ENCODE measurements at places on chromosomes 5 and 9.

DNA sequence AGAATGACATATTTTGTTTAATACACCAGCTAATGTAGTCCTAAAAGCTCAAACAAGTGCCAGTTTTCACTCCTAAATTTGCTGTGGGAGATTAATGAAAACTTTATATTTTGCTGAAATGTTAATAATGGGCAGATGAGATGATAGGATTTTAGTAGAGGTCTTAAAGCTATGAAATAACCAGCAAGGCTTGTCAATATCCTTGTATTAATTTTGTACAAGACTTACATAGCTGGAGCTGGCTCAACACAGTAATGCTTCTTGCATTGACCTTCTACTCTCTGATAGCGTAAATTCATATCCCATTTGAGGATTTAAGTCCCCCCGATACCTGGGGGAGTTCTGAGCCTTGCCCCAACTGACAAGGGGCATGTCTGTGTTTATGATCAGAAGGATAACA, 219.2 kb downstream of the MAPKAP1 start:
- DNase-seq: no peak

DNA sequence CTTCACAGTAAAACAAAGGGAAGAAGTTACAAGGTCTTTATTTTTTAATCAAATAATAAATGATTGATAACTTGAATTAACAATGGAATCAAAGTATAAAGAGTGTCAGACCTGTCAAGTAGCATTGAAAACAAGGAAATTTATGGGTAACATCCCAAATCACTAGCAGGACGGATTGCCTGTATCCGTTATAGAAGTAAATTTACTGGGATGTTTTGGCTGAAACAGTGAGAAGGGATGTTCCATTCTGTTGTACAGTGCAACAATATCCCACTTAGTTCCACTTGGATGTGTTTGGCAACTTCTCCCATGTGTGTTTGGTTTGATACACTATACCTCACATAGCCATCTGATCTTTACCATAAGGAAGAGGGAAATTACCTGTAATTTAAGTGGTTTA, 421.0 kb upstream of the CHD1 start:
- no peak for DNase-seq

GRCh38 chr9:33452828-33453271, 5.5 kb upstream of the AQP3 start:
- DNase-seq: peak; percentile 84

DNA sequence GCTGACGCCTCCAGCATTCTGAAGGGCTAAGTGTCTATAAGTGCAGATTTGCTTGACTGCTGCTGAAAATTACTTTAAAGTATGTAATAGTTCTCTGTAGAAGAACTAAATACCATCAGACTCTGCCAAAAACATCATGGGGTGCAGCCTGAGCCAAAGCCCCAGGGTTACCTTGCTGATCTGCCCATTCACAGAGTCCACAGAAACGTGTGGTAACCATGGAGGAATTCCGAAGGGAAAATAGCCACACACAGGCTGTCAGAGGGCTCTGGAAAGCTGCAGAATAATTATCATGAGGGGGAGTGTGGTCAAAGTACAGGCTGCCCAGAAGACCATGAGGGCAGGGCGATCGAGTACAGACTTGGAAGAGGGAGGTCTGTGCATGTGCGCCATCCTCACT, 36.4 kb downstream of the RETREG1 start:
- no peak for DNase-seq

DNA sequence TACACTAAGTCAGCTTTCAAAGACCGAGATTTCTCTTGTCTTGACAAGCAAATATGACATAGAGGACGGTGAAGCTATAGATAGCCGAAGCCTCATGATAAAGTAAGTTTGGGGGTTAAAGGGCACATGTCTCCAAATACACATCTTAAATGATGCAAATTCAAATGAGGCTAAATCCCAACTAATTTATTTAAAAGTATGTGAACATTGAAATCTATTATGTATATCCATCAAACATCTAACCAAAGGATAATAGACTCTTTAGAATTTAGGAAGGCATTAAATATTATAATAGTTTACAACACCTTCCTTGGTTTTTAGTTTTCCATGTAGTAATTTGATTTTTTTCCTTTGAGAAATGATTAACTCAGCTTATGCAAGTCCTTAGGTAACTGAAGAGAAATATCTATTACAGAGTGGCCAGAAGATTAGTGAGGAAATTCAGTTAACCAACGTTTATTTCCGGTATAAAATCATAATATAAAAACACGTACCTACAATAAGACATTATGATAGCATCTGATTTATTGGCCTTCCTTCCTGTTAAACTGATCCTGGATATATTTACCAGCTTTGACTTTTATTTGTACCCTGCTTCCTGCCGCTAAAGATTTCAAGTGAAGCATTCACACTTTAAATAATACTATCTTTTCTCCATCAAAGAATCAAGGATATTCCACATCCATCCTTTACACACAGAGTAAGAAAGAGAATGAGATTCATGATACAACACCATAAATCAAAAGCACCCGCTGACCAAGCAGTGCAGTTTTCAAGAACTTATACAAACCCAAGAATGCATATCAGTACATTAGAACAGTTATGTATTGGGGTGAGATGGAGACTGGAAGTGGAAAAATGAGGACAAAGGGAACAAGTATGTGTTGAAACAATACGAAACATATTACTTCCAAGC, 31.9 kb upstream of the F2R start:
- no peak for DNase-seq

GRCh38 chr5:34533582-34534522, 122.3 kb upstream of the RAI14 start:
- peak; percentile 18 for DNase-seq

- DNase-seq: peak; percentile 5
Observed at GRCh38 chr9:85522459-85523092, 219.2 kb downstream of the AGTPBP1 start.

DNA sequence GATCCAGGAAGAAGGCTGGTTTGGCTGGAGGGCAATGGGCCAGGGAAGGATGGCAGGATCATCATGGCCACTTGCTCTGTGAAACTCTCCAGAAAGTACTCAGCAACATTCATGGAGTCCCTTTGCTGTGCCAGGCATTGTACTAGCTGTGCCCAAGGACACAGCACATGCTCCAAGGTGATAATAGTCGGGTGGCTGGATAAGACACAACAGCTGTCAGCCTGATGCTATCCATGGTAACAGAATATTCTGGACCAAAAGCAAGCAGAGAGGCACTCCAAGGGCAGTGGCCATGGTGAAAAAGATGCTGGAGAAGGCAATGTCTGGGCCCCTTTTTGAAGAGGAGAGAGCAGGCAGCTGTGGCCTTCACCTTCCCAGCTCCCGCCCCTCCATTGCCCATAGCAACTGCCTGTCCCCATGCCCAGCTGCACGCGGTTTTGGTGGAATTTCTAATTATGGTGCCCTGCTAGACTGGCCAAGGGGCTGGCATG, 113.8 kb upstream of the CPEB4 start:
- no peak for DNase-seq

GRCh38 chr9:106947106-106947900, 84.3 kb downstream of the ZNF462 start:
- DNase-seq: peak; percentile 11

DNA sequence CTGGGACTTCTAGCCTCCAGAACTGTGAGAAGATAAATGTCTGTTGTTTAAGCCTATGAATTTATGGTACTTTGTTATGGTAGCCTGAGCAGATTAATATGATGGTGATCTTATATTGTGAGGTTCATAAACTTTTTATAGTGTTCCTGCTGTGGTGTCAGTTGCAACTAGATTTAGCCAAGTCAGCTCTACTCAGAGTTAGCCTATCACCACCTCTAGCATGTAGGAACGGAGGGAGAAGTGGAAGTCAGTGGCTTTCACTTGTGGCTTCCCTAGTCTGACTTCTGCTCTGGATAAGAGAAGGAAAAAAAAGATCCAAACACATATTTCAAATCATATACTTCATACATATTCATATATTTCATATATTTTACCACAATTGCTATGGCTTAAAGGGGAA, 6.6 kb downstream of the POC5 start:
- no peak for DNase-seq

GRCh38 chr5:79014631-79015030, 29.5 kb upstream of the ARSB start:
- no peak for DNase-seq

GRCh38 chr9:119088002-119088547, 281.2 kb downstream of the BRINP1 start:
- no peak for DNase-seq

DNA sequence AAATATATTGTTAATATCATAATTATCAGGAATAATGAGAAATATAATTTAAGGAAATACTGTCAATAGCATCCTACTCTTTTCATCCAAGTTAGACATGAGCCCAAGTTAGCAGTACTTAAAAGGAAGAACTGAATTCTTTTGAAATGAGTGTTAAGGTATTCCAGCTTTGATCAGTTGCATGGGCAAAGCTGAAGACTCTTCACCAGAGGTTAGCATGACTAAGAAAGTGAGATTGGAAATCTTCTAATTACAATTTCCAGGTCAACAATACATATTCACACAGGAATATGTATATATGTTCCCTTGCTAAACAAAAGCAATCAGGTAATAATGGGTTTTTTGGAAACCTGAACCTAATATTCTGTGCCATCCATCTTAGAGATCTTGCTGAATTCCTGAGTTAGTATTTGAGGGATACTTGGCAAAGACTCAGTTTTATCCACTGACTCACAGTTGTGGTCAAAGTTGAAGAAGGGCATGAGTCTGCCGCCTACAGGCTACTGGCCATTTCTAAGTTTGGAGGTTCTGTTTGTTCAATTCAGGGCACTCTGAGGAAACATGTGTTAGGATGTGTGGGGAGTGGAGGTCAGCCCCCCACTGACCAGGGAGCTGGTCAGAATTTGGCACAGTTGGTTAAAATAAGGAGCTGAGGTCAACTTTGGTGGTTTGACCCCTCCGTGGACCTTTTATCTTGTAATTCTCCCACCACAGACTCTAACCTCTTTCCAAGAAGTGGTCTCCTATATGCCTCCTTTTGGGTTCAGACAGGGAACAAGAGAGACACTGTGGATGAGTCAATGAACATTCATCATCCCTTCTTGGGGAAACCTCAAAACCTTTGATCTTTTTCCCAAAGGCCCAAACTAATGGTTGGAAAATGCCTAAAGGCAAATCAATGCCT, 118.3 kb downstream of the PIK3R1 start:
- DNase-seq: peak; percentile 100

DNA sequence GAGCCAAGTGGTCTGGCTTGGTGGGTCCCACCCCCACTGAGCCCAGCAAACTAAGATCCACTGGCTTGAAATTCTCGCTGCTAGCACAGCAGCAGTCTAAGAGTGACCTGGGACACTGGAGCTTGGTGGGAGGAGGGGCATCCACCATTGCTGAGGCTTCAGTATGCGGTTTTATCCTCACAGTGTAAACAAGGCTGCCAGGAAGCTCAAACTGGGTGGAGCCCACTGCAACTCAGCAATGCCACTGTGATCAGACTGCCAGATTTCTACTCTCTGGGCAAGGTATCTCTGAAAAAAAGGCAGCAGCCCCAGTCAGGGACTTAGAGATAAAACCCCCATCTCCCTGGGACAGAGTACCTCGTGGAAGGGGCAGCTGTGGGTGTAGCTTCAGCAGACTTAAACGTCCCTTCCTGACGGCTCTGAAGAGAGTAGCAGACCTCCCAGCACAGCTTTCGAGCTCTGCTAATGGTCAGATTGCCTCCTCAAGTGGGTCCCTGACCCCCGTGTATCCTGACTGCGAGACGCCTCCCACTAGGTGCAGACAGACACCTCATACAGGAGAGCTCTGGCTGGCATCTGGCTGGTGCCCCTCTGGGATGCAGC, 18.2 kb upstream of the STK32A start:
- DNase-seq: peak; percentile 13

DNA sequence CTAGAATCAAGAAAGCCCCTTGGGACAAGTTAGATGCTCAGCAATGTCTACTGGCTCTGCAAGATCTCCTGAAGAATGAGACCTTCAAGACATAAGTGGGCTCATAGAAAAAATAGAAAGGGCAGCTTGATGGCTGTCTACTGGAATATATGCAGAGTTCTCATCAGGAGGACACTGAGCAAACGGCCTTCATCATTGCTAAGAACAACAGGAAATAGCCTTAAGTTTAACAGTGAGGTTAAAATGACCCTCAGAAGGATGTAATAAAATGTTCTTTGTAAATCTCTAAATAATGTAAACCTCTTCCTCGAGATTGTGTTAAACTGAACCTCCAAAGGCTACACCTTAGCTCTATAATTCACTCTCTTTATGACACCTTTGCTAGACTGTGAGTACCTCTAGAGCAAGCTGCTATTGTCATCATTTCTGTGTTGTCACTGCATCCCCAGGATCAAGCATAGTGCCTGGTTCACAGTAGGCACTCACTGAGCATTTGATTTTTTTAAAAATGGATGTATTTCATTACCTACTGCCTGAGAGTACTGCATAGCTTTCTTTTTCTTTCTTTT, 22.2 kb upstream of the LHFPL2 start:
- DNase-seq: no peak

- no peak for DNase-seq
Observed at GRCh38 chr5:24363789-24364481, 280.8 kb downstream of the CDH10 start.

GRCh38 chr5:142192286-142193113, 83.9 kb downstream of the NDFIP1 start:
- no peak for DNase-seq

- DNase-seq: no peak
Observed at GRCh38 chr9:134631881-134632280, 9.7 kb upstream of the COL5A1 start.

GRCh38 chr9:88663771-88664419, 128.9 kb downstream of the NXNL2 start:
- DNase-seq: no peak

DNA sequence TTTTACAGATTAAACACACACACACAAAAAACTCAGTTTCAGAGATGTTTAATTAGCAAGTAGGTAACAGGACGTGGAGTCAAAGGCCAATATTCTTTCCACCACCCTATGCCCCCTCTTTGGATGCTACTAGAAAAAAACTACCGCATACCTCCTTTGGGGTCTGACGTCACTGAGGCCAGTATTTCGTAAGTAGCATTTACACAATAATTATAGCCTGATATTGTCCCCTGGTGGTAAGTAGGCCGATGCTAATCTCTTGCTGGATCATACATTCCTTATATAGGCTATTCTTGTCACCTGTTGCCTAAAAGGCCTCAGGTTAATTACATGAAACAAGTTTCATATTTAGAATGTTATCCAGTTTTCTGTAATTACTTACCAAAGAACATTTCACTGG, 21.0 kb upstream of the SMARCA2 start:
- DNase-seq: no peak

DNA sequence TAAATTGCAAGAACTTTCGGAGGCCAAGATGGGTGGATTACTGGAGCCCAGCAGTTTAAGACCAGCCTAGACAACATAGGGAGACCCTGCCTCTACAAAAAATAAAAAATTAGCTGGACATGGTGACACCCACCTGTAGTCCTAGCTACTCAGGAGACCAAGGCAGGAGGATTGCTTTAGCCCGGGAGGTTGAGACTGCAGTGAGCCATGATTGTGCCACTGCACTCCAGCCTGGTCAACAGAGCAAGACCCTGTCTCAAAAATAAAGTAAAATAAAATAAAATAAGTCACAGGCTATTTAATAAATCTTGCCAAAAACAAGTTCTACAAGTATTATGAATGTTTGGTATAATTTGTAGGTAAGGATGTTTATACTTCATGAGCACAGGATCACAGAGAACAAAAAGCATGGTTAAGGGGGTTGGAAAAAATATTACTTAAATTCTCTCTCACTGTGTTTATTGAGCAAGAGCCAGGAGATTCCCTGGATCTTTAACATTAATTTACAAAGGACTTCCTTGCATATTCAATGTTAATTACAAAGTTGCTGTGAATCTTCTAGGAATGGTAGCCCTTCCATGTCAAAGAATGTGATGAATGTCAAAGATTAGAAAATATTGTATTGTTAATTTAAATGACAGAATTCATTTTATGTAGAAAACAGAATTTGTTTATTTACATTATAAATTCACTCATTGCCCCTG, 164.0 kb downstream of the RFX3 start:
- no peak for DNase-seq

GRCh38 chr9:69590266-69590665, 81.9 kb downstream of the APBA1 start:
- no peak for DNase-seq

Data from RPMI7951 (cell line).